ENCODE measurements at places on chromosomes 6 and 20.

DNA sequence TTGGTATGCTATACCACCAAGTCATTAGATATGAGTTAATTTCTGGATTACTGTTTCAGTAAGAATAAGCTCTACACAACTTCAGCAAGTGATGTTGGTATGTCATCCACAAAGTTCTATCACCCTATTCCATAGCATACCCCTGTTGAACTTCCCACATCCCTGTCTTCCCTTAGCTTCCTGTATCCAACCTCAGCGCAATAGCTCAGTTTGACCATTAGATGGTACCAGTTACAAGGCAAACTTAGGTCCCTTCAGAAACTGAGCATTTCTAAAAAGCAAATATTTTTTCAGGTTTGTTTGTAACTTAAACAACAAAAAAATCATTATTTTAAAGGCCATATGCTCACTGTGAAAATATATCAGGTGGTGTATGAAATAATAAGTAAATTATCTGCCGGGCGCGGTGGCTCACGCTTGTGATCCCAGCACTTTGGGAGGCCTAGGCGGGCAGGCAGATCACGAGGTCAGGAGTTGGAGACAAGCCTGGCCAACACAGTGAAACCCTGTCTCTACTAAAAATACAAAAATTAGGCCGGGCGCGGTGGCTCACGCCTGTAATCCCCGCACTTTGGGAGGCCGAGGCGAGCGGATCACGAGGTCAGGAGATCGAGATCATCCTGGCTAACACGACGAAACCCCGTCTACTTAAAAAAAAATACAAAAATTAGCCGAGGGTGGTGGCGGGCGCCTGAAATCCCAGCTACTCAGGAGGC is 8.8 kb upstream of the MOG start:
- DNase-seq, result no peak

- DNase-seq, result no peak
Observed at GRCh38 chr20:36548006-36548315, 6.6 kb downstream of the MYL9 start.

DNA sequence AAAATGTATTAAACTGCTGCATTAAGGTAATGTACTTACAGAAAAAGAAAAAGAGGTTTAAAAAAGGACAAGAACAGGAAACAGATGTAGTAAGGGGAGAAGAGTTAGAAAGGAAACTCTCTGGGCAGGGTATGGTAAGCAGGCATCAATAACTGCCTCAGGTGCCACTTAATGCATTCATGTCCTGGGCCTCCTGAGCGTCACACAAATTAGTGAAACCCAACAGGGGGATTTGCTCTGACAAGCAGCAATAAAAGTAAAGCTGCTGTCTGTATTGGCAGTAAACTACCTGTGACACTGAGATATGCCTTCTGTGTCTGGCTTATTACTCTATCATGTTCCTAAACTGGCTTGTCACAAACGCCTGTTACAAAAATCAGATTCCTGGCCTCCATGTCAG is 1.5 kb upstream of the EFHC1 start:
- no peak for DNase-seq

DNA sequence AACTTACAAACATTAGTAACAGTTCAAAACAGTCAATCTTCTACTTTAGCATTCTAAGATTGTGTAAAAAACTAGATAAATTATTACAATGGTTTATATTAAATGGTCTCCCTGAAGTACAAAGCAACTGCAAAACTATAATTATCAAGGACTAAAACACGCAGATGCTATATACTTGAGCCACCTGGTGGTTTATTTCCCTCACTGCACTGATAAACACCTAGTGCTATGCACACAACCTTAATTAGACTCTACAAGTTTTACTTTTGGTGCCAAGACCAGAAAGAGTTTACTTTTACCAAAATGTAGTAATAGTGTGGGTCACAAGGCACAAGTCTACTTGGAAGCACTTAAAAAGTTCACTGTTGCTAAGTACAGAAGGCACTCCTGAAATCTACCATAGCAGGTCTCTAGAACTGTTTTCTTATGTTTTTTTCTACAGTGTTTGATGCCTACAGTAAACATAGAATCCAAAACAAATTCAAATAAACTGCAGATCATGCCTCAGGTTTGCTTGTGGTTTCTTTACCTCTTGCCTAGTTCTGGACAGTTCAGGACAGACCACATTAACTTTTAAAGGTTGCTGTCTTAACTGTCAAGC is 49.2 kb downstream of the GMDS start:
- DNase-seq, result no peak

DNA sequence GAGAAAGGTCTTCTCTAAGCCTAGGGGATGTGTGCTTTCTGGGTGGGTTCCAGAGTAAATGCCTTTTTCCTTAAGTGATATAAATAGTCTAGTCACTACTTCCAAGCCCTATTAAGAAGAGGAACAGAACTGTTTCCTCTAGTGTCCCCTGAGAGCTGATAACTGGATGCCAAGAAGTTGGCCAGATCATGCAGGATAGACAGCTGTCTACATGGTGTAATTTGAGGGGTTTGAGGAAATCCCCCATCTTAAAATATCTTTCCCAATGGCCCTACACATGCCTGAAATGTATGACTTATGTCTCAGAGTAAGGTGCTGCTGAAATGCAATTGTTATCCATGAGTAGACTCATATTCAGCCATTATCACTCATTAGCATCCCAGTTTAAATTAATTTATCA is 20.2 kb upstream of the PIM1 start:
- no peak for DNase-seq
